Neuronal stem cell (in vitro differentiated cells): ENCODE measurements at places on chromosomes 4 and X.

GRCh38 chr4:86403575-86403974, 43.7 kb upstream of the MAPK10 start:
- DNase-seq, result no peak

DNA sequence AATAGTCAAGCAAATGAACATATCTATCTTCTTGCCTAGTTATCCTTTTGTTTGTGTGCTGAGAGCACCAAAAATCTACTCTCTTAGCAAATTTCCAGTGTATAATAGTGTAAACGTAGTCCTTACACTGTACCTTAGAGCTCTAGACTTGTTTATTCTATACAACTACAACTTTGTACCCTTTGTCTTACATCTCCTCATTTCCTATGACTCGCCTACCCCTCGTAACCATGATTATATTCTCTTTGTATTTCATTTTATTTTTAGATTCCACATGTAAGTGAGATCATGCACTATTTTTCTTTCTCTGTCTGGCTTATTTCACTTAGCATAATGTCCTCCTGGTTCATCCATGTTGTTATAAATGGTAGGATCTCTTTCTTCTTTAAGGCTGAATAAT, 37.6 kb downstream of the MAGEB5 start:
- DNase-seq, result no peak

DNA sequence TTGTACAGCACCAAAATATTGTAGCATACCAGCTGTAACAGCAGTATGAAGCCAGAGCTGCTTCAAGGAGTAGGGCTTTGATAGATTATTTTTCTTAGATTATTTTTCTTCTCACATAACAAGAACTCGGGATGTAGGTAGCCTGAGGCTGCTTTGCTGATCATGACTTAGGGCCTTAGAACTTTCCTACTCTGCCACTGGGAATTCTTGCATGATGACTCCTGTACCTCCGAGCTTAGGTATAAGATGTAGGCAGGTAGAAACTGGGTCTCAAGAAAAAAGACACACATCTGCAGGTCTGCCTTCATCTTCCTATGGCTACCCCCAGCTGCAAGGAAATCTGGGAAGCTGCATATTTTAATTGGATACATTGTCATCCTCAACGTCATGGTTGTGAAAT, 115.9 kb upstream of the PNPLA4 start:
- DNase-seq, result no peak

- no peak for DNase-seq
Measured at GRCh38 chr4:6896035-6896434, 13.6 kb upstream of the TBC1D14 start.

DNA sequence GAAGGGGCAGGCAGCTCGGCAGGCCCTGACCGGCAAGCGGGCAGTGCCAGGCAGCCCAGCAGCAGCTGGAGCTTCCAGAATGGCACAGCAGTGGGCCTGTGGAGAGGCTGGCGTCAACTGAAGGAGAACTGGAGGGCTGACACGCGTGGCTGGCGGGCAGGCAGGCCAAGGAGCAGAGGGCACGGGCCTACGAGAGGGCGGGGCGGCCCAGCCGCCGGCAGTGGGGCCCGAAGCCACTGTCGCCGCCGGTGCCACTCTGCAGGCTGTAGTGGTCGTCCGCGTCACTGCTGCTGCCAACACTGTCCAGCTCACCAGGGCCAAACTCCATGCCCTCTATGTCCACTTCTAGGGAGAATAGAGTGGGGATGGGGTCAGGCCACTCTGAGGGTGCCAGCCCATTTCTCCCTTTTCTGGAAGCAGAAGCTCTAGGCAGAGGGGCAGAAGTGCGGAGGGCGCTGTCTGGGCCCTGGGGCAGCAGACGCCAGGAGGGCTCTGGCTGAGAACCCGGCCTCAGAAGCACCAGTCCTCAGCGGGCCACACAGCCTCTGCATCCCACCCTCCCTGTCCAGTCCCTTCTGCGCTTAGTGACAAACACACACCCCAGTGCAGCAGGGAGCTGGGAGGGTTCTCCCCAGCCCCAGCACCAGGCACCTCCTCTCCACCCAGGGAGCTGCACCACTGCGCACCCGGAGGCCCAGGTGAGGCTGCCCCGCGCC, 8.6 kb upstream of the HAUS3 start:
- DNase-seq, result no peak

GRCh38 chrX:12704706-12705105, 86.5 kb upstream of the PRPS2 start:
- DNase-seq, result no peak

- DNase-seq, result no peak
Measured at GRCh38 chr4:15968551-15969300, 5.8 kb upstream of the FGFBP2 start.

- DNase-seq, result no peak
Measured at GRCh38 chrX:118594697-118595420, 99.2 kb downstream of the DOCK11 start.

DNA sequence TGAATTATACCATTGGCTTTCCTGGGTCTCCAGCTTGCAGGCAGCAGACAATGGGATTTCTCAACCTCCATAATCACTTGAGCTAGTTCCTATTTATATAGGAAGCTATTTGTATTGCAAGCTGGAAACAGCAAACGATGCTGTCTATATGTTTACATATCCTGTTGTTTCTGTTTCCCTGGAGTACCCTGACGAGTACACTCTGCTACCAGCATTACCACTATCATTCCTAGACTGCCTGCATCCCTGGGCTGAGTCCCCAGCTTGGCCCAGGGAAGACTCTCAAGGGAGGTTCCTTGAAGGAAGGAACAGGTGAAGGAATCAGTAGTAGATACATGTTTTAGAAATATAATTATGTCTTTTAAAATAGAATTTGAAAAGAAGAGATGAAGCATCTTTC, 81.4 kb downstream of the EVC2 start:
- no peak for DNase-seq

GRCh38 chrX:115713460-115713859, 152.5 kb downstream of the PLS3 start:
- no peak for DNase-seq

DNA sequence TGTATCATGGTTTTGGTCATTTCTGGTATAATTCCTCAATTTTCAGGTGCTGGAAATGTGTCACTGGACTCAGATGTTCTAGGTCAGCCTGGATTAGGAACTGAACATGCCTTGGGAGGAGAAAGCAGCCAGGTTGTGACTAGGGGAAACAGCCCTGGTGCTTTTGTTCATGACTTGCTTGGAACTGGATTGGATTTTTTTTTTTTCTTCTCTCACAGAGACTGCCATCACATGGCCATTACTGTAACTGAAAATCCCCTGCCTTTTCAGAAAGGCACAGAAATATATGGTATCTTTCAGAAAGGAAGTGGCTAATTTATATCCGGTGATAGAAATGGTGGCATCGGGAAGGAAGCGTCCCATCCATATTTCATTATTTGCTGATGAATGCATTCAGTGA, 34.6 kb downstream of the SEPTIN11 start:
- no peak for DNase-seq

GRCh38 chr4:7051144-7051495, 7.9 kb downstream of the TADA2B start:
- no peak for DNase-seq

DNA sequence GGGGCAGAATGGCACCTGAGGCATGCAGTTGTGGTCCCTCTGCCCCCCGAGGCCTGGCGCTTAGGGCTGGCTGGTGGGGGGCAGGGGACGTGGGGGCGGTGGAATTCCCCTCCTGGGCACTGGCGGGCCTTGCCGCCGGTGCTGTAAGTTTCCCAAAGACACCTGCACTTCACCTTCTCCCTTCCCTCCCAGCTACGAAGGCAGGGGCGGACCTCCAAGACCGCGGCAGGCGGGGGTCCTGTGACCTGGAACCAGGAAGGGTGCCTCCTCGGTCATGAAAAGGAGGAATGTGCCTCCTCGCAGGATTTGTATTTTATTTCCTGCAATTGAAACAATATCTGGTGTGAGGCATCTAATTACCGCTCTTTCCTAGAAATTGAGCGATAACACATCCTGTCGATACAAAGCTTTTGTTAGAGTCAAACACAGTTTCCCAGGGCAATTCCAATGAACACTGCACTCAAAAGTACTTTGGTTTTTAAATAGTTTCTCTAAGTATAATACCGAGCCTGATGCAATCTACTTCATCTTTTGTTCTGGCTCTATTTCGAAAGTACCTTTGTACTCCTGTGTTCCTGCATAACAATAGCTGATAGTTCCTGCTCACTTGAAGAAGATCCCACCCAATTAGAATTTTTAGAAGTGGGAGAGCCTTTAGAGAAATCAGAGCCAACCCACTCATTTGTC, 12.3 kb upstream of the ADRA2C start:
- DNase-seq, result no peak

DNA sequence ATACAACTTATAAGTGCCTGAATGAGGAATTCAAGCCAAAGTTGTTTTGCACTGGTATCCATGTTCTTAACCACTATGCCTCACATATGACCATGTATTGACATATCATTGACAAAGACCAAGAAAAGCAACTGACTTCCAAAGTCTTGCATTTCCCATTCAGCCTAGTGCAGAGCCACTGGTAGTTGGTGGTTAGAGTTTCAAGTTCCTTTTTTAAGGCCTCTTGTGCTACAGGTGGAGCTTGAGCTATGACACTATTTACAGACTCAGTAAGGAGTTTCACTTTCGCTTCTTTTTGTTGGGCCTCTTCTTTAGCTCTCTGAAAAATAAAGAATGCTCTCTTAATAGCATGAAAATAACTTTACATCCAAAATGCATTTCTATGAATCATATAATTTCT, 763.0 kb downstream of the DMD start:
- DNase-seq, result no peak

DNA sequence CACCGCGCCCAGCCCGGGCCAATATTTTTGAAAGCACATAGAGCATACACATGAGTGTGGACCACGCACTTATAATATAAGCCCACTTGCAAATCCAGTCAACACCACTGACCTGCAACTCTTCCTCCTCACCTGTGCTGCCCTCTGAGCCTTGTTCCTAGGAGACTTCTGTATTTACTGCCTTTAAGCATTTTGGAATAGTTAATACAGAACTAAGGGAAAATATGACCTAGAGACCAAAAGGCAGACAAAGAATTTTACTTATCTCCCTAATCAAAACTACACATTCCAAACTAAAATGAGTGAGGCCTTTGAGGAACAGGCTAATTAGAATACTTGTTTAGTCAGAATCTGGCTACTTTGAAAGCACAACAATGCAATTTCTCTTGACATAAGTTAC, 89.1 kb downstream of the RELL1 start:
- DNase-seq, result no peak

DNA sequence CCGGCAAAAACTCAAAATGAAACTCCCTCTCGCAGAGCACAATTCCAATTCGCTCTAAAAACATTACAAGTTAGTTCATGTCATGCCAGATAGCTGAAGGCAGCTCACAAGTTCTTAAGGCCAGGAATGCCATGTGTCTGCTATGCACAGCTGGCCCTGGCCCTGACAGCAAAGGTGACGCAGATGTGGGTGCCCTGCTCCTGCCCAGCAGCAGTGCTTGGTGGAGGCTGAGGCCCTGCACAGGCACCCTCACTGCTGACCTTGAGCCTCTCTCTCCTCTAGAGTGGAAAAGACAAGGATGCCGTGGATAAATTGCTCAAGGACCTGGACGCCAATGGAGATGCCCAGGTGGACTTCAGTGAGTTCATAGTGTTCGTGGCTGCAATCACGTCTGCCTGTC, 2.9 kb downstream of the S100P start:
- DNase-seq, result no peak

DNA sequence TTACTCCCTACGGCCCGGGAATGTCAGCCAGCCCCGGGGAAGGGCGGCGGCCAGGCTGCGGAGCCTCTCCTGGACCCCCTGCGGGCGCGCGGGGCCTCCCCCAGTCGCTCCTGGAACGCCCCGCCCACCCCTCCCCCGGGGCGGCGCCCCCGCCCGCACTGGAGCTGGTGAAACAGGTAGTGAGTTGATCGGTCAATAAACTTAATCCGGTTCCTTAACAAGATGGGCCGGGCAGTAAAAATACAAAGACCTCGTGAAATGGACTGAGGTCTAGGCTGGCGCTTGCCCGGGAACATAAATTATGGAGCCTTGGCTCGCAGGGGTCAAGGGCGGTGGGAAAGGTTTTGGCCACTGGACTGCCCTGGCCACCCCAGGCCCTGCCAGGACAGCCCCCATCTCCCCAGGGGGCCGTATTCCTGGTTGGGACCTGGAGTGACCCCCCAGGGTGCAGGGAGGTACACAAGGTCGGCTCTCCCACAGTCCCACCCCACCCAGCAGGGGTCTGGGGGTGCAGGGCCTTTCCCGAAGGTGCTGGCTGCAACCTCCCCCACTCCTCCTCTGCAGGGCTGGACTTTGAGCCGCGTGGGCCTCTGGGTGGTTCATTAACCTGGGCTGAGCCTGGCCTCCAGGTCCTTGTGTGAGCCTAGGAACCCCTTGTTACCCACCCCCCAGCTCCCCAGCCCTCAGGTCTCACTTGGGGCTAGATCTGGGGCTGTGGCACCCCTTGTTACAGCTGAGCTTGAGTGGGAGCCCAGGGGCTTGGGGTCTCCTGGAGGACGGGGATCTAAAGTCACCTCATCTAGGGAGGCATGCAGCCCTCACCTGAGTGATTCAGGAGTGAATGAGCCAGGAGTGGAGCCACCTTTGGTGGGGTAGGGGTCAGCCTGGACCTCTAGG, 2.5 kb downstream of the FGFR3 start:
- DNase-seq, result no peak

- no peak for DNase-seq
Measured at GRCh38 chr4:100834616-100835015, 316.8 kb upstream of the EMCN start.

- no peak for DNase-seq
Measured at GRCh38 chr4:121684561-121684960, 12.2 kb downstream of the ANXA5 start.

DNA sequence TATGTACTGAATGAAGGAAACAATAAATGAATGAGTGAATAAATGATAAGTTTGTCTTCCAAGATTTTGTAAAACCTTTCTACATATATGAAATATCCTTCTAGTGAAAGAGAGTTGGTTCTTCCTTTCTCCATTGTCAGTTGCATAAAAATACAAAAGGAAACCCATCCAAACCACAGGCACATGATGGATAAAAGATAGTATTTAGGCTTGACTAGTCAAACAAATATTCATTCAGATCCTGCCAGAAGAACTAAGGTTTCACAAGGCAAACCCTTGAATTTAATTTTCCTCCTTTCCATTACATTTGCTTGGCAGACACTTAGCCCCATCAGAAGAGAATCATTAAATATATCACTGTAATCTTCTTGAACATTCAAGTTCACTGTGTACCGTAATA, 208.4 kb downstream of the COL25A1 start:
- no peak for DNase-seq
